Adrenal gland (tissue), 19 donors: ENCODE measurements at places on chromosomes 7 and 10.
A peak's percentile ranks its signal among the peaks of the same experiment; 100 is the strongest.

- DNase-seq: no peak
These were observed 23.2 kb upstream of the CFAP46 start for GRCh38 chr10:132965411-132966057.

DNA sequence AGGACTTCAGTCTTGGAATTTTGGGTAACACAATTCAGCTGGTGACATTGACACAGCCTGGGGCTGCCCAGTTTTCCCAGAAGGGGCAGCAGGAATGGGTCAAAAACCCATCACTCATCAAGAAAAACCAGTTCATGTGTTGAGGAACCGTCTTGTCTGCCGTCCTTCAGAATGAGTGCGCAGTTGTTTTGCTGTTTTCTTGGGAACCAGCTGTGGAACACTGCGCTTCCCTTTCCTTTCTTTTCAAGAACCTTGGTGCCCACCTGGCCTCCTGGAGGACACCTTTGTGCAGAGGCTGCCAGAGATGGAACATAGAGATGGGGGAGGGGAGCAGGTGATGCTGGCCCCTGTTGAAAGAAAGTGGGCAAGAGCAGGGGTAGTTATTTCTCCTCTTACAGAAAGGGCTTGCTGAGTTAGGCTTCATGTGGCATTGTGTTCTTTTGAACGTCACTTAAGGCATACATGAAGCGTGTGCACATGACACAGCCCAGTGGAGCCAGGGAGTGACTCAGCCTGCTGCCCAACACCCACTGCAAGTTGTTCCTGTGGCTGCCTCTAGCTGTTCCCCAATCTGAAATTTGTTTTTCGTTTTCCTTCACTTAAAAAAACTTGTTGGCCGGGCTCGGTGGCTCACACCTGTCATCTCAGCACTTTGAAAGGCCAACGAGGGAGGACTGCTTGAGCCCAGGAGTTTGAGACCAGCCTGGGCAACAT lies 87.4 kb upstream of the TNS3 start:
- peak; percentile 89 for DNase-seq

- DNase-seq: no peak
These were observed 422 bp downstream of the AP1S1 start for GRCh38 chr7:101154693-101155102.

DNA sequence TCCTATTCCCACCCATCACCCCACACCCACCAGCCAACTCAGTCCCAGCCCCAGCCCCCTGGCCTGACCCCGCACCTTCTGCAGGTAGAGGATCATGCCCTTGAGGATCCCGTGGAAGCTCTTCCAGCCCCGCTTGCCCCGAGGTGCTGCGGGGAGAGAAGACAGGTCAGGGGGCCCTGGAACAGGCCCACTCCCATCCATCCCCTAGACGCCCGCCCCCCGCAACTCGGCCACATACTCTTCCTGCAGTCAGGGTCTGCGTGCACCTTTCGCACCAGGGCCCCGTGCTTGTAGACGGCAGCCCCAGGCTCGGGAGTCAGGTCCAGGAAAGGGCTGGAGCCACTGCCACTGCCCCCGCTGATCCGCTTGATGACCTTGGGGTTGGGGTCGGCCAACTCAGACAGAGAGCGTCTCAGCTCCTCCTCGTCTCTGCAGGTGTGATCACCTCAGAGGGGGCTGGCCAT lies 9.6 kb downstream of the NFKB2 start:
- no peak for DNase-seq

DNA sequence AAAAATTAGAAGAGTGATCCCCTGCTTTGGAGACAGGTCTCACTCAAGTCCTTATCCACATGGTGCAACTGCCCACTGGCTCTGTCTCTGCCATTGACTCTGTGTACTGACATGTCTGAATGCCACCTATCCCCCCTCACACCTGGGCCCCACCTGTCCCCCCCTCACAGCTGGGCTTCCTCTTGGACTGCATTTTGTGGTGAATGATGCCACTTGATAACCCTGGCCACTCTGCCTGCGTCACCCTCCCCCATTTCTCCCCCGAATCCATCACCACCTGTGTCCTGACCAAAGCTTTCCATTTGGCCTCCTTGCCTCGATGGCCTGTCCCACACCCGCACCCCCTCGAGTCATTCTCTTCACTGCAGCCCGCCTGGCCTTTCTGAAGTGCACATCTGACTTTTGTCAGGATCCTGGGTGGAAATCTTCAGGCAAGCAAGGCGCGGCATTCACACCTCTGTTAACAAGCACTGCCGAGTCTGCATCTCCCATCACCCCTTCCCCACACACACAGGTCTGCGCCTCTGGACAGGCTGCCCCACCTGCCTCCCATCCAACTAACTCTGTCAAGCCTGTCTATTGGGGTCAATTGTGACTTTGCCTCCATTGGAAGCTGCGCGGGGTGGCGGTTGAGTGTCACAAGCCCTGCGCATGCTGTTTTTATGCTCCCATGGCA lies 175.3 kb upstream of the KLF14 start:
- DNase-seq: no peak

DNA sequence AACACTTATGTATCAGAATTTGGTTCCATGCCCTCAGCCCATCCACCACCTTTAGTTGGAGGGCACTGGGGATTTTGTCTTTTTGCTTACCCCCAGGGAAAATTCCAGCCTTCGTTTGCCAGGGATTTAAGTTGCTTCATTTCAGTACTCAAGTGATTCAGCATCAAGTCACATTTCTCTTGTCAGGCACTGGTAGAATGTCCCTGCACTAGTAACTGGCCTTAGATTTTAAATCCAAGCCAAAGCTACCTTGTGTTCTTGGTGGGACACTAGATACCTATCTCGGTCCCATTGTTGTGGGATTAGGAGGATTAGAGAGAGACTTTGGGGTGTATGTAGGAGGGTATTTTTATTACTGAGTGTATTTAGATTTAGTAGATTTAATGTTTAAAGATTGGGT lies 613.1 kb downstream of the SUGCT start:
- no peak for DNase-seq

DNA sequence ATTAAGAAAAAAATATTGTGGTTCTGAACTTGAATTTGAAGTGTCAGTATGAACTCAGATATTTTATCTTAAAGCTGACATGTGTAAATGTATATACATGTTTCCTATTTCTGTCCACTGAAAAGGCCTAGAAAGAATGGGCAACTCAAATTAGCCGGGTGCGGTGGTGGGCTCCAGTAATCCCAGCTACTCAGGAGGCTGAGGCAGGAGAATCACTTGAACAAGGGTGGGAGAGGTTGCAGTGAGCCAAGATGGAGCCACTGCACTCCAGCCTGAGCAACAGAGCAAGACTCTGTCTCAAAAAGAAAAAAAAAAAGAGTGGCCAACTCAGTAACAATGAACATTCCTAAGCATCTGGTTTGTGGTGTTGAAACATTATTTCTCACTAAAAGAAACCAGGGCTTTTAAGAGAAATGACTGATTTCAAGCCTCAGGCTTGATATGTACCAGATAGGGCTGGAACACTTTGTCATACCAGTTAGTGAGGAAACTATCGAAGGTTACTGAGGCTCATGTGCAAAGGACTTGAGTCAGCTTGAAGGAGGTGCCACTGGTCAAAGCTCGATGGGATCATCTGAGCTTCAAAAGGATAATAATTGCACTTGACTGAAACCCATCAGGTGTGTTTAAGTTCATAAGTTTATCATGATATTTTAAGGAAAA lies 40.5 kb downstream of the AOAH start:
- DNase-seq: no peak

DNA sequence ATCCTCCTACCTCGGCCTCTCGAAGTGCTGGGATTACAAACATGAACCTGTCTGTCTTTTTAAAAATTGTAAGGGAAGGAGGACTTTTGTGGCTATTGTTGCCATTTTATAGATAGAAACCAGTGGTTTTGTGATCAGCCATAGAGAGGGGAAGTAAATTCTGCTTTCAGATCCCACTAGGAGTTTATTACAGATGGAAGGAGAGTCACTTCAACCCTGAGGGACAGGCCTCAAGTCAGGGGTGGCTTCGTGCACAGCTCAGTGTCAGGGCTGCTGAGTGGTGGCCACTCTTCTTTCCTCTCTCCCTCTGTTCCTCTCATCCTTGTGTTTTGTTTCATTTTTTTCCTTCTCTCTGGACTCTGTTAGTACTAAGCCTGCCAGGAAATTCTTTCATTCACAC lies 60.8 kb downstream of the OGDH start:
- DNase-seq: no peak
